Suprapubic skin (tissue), 4 donors: ENCODE measurements at places on chromosomes 7 and 10.

DNA sequence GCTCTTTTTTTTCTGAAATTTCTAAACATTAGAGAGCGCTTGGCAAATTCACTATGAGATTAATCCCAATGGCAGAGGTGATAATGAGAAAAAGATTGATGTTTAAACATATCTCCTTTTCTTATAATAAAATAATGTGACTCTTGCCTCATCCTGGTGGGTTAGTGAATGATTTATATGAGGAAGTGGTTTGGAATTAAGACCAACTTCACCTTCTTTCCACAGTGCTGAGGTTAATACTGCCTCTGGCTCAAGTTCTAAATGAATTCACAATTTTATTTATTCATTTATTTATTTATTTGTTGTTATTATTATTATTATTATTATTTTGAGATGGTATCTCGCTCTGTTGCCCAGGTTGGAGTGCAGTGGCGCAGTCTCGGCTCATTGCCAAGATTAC, 40.5 kb upstream of the ADO start:
- no peak for DNase-seq

DNA sequence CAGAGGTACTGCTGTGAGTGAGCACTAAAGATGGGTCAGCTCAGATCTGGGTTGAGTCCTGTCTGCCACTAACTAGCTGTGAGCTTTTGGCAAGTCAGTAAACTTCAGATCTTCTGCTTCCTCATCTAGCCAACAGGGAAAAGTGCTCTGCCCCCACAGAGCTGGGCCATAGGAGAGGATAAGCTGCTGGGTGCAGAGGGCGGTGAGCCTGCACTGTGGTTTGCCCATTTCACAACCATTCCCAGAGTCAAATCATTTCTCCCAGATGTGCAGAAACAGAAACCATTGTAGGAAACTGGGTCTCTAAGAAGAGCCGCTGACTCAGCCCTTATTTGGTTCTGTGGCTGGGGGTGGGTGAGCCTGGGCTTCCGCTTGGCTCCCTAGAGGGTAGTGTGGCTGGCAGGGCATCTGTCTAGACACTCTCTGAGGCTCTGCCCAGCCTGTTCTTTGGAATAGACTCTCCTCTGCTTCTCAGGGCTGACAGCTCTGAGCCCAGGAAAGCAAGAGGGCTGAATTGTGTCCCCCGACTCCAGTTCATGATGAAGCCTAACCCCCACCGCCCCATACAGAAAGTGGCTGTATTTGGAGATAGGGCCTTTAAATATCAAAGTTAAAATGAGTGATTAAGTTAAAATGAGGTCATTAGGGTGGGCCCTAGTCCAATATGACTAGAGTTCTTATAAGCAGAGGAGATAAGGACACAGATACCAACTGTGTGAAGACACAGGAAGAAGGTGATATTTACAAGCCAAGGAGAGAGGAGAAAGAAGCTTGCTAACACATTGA, 29.5 kb upstream of the ARHGAP22 start:
- no peak for DNase-seq

DNA sequence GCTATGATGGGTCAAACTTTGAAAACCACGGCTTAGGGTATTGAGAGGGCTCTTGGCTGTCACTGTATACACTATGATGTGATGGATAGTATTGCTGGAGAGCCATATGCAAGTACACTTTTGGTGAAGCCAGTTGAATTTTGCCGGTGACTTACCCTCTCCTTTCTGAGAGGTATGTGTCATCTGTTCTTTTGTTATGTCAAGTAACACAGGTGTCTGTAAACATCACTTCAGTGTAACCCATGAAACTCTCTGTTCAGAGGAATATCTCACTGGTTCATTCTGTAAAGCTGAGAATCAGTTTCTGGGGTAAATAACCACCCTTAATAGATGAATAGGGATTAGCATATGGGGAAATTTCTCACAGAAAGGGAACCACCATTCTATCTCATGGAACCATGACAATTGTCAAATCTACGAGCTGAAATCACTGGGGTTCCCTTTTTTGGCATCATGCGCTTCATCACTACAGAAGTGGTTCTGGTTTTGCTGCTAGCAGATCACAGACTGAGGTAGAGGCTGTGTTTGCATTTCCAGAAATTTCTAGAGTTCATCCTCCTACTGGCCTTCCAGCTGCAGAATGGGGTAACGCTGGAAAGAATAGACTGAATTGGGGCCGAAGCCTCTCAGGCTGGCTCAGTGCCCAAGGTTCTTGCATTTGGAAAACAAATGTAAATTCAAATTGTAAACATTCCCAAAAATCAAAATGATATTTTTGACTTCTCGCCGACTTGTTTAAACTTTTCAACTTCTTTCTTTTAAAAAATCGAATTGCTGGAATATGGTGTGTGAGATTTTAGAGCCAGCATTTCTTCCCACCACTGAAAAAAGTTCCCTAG, 83.3 kb upstream of the CREB5 start:
- no peak for DNase-seq

- DNase-seq: no peak
Observed at GRCh38 chr7:13414661-13415107, 574.8 kb downstream of the ETV1 start.

GRCh38 chr7:68518060-68518459, 1080.2 kb upstream of the AUTS2 start:
- DNase-seq: no peak

GRCh38 chr10:86366033-86366901, at the start of gene GRID1:
GRID1 (minus strand) TSS chr10:86366795.
- DNase-seq: peak; percentile 72

DNA sequence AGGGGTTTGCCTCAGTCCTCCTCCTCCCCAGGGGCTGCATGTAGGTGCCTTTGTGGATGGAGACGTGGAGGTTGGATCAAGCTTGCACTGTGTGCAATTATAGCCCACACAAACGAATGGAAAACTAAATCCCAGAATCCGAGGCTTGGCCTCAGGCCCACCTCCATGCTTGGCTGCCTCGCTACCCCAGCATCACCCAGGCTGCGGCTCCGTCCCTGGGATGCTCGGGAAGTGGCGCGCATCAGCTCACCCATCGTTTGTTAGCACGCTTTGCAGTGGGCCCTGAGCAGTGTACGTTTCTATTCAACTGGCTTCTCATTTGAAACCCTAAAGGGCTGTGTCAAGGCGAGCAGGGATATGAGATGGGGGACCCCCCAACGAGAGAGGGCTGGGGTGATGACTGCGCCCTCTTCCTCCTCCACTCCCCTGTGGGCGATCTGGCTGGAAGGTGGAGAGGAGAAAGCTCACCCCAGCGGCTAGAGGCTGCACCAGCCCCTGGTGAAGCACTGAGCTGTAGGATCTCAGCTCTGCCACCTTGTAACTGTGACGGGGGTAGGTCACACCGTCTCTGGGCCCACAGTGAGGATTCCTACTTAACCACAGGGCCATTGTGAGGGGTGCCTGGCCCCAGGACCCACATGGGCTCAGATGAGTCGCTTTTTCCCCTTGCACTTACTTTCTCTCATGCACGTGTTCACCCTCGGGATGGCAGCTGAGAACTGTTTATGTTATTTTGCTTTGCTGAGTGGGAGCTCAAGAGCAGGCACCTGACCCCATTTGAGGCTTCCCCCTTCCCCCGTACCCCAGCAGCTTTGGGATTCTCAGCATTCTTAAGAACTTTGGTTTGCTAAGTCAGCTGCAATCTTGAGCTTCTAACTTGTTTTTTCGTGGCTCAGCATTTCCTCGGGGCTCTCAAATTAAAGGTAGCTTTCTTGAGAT, 12.7 kb upstream of the BTBD16 start:
- DNase-seq: peak; percentile 63

- no peak for DNase-seq
Observed at GRCh38 chr7:6423942-6424701, 23.6 kb downstream of the DAGLB start.

DNA sequence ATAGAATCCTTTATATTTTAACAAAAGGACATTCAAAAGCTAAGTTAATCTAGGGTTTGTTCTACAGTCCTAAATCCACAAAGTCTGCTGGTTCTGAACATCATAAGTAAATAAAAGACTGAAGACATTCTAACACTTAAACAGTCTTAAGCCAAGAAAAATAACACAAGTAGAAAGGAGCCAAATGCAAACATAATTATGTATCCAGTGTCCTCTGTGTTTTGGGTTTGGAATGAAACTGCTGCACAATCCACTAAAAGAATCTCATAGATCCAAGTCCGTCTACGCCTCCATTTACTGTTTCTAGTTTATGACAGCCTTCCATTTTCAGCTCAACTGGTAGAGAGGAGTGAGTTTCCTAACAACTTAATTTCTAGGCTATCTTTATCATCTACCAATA, 623.6 kb upstream of the FZD8 start:
- DNase-seq: no peak

GRCh38 chr10:22434521-22434920, 89.2 kb downstream of the SPAG6 start:
- no peak for DNase-seq

DNA sequence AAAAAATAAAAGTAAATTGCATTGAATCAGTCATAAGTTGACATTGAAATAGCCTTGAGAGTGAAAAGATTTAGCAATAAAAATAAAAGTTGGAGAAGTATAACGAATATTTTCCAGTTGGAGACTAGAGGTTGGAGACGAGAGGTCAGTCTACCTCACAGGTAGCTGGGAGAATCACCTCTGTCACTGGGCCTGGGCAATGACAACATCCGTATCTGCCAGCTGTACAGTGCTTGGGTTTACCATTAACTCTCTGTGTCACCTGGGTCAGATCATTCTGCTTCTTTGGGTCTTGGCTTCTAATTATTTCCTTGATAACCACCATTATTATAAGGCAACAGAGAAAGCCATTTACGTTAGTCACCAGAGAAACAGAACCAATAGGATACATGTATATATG, 62.0 kb upstream of the STEAP4 start:
- DNase-seq: no peak

GRCh38 chr10:105024184-105024583, 383.1 kb downstream of the SORCS3 start:
- DNase-seq: no peak

GRCh38 chr10:63105225-63106110, 27.7 kb upstream of the NRBF2 start:
- no peak for DNase-seq

DNA sequence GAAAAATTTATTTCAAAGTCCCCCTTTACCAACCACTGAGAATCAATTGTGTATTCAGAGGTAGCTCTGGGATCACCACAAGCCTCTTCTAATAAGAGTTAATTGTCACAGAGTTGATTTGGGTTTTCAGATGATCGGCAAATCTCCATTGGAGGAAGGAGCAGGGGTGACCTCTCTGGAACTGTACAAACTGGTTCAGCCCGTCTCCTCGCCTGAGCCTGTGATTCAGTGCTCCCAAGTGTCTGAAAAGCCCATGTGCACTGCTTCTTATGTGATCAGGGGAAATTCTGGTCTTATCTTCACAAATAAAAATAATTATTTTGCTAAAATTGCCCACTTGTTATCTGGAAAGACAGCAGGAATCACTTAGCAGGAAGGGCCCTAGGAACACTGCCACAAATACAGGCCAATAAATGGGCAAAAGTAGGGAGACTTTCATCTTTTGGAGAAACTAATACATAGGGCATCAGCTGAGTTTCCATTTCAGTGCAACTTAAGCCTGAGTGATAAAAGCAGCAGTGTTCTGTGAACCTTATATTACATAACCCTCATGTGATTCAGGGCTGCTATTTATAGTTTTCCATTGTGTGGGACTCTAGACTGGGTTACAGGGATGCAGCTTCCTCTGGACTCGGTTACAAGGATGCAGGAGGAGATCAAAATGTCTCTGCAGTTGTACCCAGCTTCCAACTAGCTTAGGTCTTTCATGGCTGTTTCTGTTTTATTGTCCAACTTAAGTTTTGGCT, 32.3 kb downstream of the CDK1 start:
- no peak for DNase-seq

- DNase-seq: peak; percentile 78
Observed at GRCh38 chr10:71621231-71622153, 98.1 kb downstream of the C10orf105 start.

DNA sequence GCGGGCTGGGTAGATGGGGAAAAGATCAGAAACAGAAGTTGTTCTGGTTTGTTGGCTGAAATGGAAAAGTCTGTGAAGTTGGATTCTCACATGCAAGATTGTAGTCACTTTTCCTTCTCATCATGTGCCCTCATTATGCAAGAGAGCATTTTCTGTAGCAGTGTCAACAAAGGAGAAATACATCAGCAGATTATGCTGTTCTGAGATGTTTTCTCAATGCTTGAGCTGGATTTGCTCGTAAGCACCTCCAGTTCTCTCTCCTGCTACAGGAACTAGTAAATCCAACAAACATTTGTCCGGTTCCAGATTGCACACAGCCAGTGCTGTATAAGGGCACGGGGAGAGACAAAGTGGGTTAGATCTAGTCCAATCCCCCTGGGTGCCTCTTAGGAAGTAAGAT, 90.0 kb downstream of the GATA3 start:
- DNase-seq: no peak

DNA sequence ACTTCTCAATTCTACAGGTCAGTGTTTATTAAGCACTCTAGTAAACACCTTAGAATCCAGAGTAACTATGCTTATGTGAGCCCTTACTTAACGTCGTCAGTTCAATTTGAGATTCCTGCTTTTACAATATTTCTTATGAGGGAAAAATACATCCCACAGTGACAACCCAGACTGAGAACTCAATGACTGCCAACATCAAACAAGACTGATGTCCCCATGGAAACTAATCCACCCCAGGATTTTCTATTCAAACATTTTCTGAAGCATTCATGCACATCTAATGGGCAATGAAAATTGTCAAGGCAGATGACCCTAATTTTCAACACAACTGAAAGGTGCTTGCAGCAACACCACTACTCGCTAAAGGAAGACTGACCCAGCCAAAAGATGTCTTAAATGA, 67.0 kb downstream of the ATE1 start:
- DNase-seq: no peak

- DNase-seq: no peak
Observed at GRCh38 chr10:53276797-53277196, 504.2 kb upstream of the MBL2 start.

- no peak for DNase-seq
Observed at GRCh38 chr7:147756300-147756699, 834.3 kb upstream of the C7orf33 start.

- no peak for DNase-seq
Observed at GRCh38 chr7:90648107-90648506, 52.0 kb downstream of the CDK14 start.

DNA sequence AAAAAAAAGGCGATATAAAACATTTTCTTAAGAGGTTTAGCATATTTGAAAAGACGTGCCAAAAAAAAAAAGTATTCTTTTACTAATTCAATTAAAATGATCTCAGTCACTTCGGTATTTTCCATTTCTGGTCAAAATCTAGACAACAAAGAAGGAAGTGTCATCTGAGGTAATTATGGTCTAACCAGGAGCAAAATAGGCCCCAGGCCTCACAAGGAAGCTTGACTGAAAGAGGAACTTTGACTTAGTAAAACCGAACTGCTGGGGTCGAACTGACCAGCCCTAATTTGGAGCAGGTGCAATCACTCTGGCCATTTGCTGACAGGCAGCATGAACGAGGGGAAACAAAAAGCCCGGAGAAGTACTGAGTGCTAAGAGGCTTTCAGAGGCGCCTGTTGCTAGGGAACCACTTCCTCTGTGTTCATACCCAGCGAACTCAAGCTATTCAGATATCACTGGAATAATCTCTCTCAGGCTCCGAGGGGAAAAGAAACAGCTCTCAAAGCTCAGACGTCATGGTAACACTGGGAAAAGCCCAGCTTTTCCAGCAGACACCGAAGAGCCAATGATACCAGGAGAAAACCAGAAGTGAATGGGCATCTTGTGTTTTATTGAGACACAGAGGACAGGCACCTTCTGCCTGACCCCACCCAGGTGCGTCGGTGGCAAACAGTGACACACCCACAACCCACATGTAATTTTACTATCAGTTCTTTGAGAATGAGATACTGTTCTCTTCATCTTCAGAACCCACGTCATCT, 126.5 kb downstream of the FAM107B start:
- DNase-seq: no peak
